Activated CD4-positive, alpha-beta T cell treated with anti-CD3 and anti-CD28 coated beads, Interleukin-2, amount 10 ng/mL, durations not matched to agents 24 days and 14 days (primary cell): ENCODE measurements at places on chromosomes 4 and X.

GRCh38 chrX:2457289-2458133 is 43.3 kb downstream of the DHRSX start:
- no peak for DNase-seq

DNA sequence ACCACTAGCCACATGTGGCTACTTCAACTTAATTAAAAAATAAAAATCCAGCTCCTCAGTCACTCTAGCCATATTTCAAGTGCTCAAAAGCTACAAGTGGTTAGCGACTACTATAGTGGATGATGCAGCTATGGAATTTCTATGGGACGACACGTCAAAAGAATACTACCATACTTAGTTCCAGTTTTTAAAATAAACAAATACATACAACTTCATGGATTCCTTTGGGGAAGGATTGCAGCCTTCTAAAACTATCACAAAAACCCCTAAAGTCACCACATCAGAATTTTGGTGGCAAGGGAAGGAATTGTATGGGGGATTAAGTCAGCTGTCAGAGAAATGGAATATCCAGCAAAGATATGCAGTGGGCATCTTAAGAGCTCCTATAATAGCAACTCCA is 6.5 kb downstream of the ZNF280C start:
- DNase-seq = no peak

DNA sequence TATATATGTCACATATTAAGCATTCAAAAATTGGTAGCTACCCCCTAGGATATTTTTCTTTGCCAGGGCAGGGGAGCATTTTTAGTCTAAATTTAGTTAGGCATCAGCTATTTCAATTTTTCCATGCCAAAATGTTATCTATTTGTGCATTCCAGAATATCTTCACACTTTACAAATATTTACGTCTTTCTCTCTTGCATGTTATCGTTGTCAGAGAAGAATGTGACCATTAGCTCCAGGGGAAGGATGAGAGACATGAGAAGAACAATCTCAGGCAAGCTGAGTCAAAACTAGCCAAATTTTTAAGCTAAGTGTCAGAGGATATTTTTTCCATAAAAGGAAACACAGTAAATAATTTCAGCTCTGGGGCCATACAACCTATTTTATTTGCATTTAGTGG is 885.0 kb upstream of the EPHA5 start:
- no peak for DNase-seq

GRCh38 chr4:183337833-183338232 is 15.6 kb upstream of the CLDN24 start:
- DNase-seq = no peak

GRCh38 chr4:89765966-89766365 is 71.0 kb downstream of the SNCA start:
- no peak for DNase-seq

- no peak for DNase-seq
These were observed 602 bp downstream of the PRKX start for GRCh38 chrX:3712870-3713224.

DNA sequence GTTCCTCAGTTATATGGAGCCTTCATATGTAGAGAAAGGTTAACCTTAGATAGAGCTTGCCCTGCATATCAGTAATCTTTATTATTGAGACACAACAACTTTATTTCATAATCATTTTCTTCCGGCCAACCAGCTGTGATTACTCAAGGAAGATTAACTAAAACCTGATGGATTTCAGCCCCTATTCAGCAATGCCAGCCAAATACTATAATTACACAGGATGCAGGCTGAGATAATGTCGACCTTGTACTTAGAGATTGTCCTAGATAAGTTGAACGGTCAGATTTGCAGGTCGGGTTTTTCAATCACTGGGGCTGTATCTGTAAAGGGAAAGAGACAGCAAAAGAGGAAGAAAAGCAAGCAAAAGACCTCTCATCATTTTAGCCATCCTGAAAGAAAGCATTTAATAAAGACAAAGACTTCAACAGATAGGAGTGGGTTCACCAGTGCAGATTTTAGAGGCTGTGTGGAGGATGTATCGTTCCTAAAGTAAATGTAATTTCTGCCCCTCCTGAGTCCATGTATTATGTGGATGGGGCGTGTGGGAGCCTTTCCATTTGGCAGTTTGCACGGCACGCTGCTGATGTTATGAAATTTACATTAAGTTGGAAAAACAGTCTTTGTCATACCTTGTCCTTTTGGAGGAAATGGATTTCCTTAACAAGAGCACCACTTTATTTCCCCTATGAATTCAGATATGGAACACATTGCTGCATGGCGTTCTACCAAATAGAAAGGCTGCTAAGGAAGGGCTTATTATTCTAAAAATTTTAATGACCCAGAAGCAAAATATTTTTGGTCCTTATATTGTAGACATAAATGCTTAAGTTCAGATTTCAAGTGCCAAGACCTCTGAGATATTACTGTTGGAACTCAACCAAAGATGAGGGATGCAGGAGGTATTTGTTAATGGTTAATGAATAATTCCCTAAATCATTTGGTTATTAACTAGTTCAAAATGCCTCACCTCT is 496.7 kb downstream of the SPRY1 start:
- no peak for DNase-seq

GRCh38 chr4:67886281-67886680 is 2.5 kb upstream of the TMPRSS11D start:
- no peak for DNase-seq

DNA sequence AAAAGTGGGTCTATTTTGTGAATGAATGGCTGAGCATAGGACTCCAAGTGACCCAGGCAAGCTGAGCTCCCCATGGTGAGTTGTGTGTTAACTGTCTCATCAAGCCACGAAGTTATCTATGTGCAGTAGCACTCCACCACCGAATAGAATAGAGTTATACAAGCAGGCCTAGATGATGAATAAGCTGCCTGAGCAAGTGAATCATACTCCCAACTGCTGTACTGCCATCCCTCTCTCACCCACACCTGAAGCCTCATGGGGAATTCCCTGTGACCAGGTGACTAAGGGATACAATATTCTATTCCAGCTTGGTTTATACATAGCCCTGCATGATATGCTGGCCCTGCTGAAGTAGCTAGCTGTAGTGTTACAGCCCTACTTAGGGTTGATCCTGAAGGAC is 38.7 kb downstream of the KDM5C start:
- DNase-seq = no peak

DNA sequence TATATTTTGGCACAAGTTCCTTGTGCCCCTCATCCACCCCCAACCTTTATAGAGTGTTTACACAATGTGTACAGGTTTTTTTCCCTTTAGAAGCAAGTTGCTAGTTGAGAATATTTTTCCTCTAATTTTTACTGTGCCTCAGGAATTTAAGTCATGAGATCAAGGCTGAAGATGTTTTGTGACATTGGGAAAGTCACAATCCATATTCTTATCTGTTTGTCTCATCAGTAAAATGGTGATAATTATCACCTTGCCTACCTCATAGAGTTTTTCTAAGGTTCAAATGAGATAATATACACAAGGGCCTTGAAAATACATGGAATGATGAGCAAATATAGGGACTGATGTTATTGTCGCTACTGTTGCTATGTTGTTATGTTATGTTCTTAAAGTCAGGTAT is 109.6 kb upstream of the DIAPH2 start:
- no peak for DNase-seq

GRCh38 chrX:133985967-133986683 is 731 bp upstream of the GPC3 start:
- DNase-seq = no peak

DNA sequence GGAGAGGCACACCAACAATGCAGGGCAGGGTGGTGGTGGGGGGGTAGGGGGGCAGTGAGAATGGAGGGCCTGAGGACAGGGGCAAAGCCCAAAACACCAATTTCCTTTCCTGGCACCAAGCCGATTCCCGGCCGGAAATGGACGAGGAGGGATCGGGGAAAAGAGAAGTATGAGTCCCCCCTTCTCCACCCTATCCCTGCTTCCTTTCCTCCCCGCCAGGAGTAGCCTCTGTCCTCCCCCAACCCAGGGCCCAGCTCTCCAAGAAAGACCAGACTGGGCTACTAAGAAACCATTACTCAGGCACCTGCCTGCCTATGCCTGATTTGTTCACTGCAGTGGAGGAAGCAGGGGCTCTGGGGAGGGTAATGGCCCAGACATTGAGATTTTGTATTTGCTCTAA is 402 bp downstream of the CCDC120 start:
- DNase-seq = no peak

DNA sequence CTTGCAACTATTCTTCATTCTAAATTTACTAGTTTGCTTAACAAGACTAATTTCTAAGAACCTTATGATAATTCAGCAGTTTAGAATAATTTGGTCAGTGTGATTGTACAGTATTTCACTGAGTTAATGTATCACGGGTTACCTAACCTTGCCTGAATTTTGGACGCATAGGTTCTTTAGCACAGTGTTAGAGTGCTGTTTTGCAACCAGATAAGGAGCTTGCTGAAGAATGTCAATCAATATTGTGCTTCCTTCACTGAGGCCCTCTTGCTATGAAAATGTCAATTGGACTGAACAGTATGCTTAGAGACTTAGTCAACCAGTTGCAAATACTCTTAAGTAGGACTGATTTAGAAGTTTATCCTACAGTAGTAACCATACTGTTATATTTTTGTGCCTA is 19.6 kb downstream of the VAMP7 start:
- DNase-seq = no peak

GRCh38 chrX:1392376-1393068 is 609 bp upstream of the SLC25A6 start:
- DNase-seq = no peak

DNA sequence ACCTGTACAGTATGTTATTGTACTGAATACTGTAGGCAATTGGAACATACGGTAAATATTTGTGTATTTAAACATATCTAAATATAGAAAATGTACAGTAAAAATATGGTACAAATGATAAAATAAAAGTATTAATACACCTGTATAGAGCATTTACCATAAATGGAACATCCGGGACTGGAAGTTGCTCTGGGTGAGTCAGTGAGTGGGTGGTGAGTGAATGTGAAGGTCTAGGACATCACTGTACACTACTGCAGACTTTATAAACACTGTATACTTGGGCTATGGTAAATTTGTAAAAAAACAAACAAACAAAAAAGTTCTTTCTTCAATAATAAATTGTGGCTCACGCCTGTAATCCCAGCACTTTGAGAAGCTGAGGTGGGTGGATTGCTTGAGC is 52.4 kb upstream of the FHL1 start:
- DNase-seq = no peak

- no peak for DNase-seq
These were observed 163.3 kb upstream of the SPRY1 start for GRCh38 chr4:123233136-123233768.

- no peak for DNase-seq
These were observed 123.2 kb downstream of the TRIML1 start for GRCh38 chr4:188262464-188262863.

GRCh38 chr4:109406337-109406931 is 27.2 kb upstream of the SEC24B start:
- DNase-seq = peak; percentile 84

DNA sequence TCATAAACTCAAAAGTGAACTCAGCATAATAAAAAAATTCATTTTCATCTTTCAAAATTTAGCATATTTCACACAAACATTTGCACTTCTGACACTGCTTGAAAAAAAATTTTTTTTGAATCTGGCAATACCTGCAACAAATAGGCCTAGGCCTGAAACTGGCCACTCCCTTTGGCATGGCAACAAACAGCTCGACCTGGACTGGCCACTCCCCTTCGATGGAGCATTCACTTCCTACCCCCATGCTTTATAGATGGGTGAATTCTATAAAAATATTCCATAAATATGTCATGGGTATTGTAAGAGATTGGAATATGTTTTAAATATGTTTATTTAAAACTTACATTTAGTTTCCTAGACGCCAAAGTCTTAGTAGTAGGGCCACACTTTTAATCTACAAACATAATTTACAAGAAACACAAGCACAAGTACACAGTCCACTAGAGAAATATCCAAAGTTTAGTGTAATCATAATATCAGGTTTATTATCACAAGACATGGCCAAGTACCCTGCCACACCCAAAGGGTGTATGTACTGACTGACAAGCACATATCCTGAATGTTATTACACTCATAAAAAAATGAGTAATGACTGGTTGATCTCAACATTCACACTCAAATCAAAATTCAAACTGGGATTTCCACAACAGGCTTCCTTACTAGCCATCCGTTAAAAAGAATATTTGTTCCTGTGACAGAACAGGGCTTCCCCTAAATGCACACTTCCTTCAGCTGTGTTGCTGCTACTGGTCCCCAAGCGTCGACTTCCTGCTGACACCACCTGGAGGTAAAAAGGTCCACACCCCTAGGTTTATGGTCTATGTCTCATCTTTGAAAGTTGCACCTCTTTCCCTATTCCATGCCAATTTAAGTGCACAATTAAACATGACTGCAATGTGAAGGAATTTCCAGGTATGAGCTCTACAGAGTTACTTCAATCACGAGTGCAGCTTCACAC is 271.5 kb downstream of the NR3C2 start:
- DNase-seq = no peak

DNA sequence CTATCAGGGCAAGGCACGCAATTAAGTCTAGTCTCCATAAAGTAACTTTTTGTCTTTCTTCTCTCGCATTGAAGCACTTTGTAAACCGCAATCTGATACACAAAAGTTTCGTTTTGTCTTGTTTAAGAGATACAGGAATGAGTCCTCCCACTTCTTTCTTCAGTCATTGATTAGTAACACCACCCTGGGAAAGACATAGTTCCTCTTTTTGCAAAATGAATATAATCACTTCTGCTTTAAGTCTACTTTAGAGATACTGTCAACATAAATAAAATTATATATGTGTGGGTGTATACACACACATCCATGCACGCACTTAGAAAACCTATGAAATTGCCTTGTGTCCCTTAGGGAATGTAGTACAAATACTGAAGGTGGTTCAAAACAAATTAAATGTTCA is 11.7 kb downstream of the COQ2 start:
- DNase-seq = no peak

GRCh38 chr4:43331226-43332051 is 438.9 kb downstream of the GRXCR1 start:
- no peak for DNase-seq

- no peak for DNase-seq
These were observed 77.4 kb upstream of the MID1 start for GRCh38 chrX:10697616-10698317.

GRCh38 chrX:105267167-105267566 is 46.7 kb upstream of the TEX13A start:
- DNase-seq = no peak

DNA sequence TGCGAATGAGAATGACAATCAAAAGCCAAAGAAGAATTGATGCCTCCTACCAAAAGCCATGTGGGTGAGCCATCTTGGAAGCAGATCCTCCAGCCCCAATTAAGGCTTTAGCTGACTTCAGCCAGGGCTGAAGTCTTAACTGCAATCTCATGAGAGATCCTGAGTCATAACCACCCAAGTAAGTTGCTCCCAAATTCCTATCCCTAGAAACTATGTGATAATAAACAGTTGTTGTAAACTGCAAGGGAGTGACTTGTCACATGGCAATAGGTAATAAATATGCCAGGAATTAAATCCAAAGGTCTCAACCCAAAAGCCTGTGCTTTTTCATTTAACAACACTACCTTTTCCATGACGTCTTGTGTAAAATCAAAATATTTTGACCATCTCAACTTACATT is 154.2 kb upstream of the TBL1X start:
- no peak for DNase-seq

GRCh38 chrX:148500423-148501385 is at the start of gene AFF2:
AFF2 (plus strand) TSS chrX:148500617; CDS start chrX:148501098, 481 bp downstream.
- DNase-seq = peak; percentile 72

GRCh38 chr4:56321251-56321650 is 66.0 kb downstream of the AASDH start:
- no peak for DNase-seq

GRCh38 chrX:7985568-7985967 is 58.4 kb upstream of the PNPLA4 start:
- DNase-seq = no peak
